ENCODE measurements at places on chromosomes 12 and 14. TPM values are rescaled to one million over a fixed set of nuclear protein-coding genes. Genes with fewer than 3 reads are reported as not detected.

PLA2G1B gene
- 0.89 TPM for total RNA-seq

LMBR1L gene
- 21.5 TPM for total RNA-seq

HOXC12 gene
- total RNA-seq, result not detected

CLEC6A gene
- total RNA-seq, result not detected

- H3K4me3 ChIP-seq, result no peak overlapping the region
- H3K27me3 ChIP-seq, result no peaks in the 10 kb centered on the region
- H3K27ac ChIP-seq, result no peak overlapping the region
- no peaks in the 10 kb centered on the region for H3K4me1 ChIP-seq
Observed at GRCh38 chr14:69828354-69828753, 31.3 kb upstream of the SLC10A1 start.

DNA sequence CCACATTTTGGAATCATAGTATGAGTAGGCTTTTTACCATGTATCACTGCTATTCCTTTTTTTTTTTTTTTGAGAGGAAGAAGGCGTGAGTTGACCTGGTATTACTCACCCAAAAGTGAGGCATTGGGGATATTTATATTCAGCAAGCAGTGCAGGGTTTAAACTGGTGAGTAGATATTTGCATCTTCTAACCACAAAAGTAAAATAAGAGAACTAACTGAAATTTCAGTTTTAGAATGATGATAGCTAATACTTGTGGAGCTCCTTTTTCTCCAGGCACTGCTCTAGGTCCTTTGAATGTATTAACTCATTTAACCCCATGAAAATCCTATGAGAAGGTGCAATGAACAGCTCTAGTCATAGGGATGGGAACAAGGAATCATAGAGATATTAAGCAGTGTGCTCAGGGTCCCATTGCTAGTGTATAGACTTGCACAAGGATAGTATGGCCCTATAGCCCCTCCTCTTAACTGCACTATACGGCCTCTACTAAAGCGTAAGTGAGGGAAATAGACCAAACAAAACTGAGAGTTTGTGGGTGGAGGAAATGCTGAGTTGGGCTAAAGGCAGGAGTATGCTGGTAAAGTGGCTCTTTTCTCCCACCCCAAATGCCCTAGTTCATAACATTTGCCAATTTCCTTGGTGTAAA lies 104.3 kb upstream of the MAX start:
- H3K36me3 ChIP-seq, result no peaks in the 10 kb centered on the region
- no peaks in the 10 kb centered on the region for H3K27me3 ChIP-seq
- no peaks in the 10 kb centered on the region for H3K4me1 ChIP-seq

- no peak overlapping the region for H3K4me3 ChIP-seq
- no peak for DNase-seq
- peaks cover 48% of the 10 kb centered on the region for H3K4me1 ChIP-seq
- H3K27me3 ChIP-seq, result no peaks in the 10 kb centered on the region
- peak overlapping the region; percentile 70 for H3K27ac ChIP-seq
Observed at GRCh38 chr12:101713930-101714329, 16.5 kb downstream of the CHPT1 start.

DNA sequence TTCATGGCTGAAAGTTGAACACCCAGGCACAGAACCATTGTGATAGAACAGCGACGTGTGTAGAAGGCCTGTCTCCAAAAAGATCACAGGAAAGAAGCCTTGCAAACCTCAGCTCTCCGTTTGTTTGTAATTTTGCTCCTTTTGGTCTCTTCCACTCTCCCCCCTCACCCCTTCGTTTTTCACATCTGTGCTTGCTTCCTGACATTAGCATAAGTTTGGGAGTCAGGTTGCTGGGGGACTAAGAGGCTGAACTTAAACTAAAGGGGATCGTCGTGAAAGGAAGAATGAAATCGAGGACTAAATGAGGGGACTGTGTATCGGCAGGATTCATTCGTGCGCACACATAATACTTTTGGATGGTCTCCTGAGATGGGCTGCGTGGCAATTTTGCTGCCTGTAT lies 200.6 kb downstream of the BCAT1 start:
- no peak overlapping the region for H3K27ac ChIP-seq
- H3K4me3 ChIP-seq, result no peak overlapping the region
- H3K4me1 ChIP-seq, result no peaks in the 10 kb centered on the region
- H3K27me3 ChIP-seq, result no peaks in the 10 kb centered on the region
- no peaks in the 10 kb centered on the region for H3K36me3 ChIP-seq

- no peak overlapping the region for H3K4me3 ChIP-seq
Observed at GRCh38 chr12:2306012-2306411, 253.2 kb downstream of the CACNA1C start.

GRCh38 chr12:6067152-6067916 lies 57.1 kb downstream of the VWF start:
- peaks cover 9% of the 10 kb centered on the region for H3K4me1 ChIP-seq
- H3K36me3 ChIP-seq, result peaks cover 6% of the 10 kb centered on the region
- H3K4me3 ChIP-seq, result no peak overlapping the region
- no peaks in the 10 kb centered on the region for H3K27me3 ChIP-seq
- peak overlapping the region; percentile 33 for H3K27ac ChIP-seq
- DNase-seq, result no peak

DNA sequence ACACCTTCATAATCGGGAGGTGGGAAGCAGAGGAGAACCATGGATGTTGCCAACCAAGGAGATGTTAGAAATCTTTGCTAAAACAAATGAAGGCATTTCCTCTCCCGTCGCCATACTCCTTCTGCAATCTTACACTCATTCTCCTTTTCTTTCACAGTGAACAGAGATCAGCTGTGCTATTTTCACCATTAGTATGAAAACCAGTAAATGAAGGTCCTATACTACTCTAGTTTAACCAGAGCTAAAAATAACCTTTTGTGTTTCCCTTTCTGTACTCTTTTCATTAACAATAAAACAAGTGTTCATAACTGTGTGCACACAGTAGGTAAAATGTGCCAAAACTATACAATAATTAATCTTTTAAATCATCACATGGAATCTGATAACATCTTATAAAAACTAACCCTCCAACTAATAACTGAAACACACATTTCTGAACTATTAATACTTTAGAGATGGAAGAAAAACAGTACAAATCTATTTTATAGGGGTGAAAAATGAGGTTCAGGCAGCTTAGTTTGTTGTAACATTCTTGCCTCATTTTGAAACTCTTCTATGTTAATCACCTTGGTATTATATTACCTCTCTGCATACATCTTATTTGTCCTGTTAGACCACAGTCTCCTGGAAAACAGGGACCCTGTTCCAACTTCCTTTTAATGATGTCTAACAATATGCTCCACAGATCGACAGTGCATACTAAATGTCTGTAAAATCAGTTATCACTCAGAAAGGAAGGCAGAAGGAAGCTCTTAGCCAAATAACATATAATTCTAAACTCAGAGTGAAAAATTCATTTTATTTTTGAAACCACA lies 69.5 kb downstream of the SPPL3 start:
- no peak overlapping the region for H3K4me3 ChIP-seq
- H3K27ac ChIP-seq, result peak overlapping the region; percentile 24
- DNase-seq, result no peak
- peaks cover 65% of the 10 kb centered on the region for H3K4me1 ChIP-seq

DNA sequence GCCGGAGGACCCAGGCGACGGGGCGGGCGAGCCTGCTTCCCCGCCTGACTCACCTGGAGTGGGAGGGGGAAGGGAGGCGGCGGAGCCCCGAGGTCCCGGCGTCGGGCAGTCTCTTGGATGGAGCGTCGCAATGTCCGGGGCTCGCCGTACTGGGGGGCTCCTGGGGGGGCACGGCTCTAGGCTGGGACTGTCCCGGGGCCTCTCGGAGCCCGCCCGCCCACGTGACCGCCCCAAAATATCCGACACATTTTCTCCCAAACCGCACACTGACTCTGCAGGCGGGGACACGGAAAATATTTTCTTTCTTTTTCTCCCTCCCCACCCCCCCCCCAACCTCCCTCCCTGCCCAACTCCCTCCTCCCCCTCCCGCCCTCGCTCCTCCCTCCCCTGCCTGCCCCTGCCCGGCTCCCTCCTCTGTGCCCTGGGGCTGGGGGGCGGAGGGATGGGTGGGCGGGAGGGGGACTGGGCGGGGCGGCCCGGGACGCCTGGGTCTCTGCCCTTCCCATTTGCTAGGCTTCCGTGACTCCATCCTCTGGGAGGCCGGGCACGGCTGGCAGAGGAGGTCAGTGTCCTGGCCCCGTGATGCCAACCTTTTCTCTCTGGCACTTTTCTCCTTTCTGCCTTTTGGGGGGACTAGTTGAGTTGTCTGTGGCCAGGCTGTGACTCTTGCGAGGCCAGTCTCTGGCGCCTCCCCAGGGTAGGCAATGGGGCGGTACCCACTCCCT lies at the start of gene RARG:
RARG (minus strand) TSS at position 289 of the 725 bp plus-strand sequence. CDS start 4,664 bp downstream, outside the sequence.
- H3K36me3 ChIP-seq, result no peaks in the 10 kb centered on the region
- peak within 1 kb of the TSS; percentile 76 for H3K27ac ChIP-seq
- peak within 1 kb of the TSS; percentile 64 for H3K4me3 ChIP-seq
- peaks cover 21% of the 10 kb centered on the region for H3K27me3 ChIP-seq
- peaks cover 33% of the 10 kb centered on the region for H3K4me1 ChIP-seq

- no peak for DNase-seq
- no peak overlapping the region for H3K27ac ChIP-seq
- H3K4me1 ChIP-seq, result no peaks in the 10 kb centered on the region
- peaks cover 22% of the 10 kb centered on the region for H3K27me3 ChIP-seq
- no peaks in the 10 kb centered on the region for H3K36me3 ChIP-seq
- no peak overlapping the region for H3K4me3 ChIP-seq
Observed at GRCh38 chr14:100818221-100818699, 7.7 kb upstream of the MEG3 start.

DNA sequence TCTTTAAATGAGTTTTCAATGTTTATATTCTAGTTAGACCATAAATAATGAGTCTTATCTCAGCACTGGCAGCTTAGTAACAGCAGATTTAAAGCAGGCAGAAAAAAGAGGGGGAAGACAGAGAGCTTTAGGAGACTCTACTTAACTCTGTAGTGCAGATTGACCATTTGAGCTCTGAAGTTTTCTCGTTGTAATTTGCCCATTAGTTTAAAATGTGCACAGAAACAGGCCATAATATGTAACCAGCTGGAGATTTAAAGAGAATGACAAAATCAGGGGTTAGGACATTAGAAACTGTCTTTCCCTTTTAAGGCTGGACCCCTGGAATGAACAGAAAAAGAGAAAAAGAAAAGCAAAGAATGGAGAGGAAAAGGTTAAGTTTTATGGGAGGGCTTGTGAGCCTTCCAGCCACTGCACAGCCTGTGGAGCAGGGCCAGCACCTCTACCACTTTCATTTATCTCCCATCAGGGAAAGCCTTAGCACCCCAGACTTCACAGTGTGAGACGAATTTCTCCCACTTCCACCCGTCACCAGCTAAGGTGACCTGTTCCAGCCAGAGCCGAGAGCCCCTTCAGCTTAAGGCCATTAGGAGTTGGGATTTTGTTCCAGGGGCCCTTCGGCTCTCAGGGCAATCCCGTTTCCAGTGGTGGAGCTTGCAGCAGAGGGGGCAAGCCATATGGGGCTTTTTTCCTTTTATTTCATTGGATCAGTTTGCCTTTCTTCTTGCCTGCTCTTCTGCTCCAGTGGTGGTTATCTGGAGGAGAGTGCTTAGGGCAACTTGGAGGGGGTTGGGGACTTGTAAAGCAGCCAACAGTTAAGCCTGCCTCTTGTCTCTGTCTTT lies 8.0 kb downstream of the IL22 start:
- DNase-seq, result no peak
- H3K4me3 ChIP-seq, result peak overlapping the region; percentile 18
- H3K27me3 ChIP-seq, result no peaks in the 10 kb centered on the region
- H3K4me1 ChIP-seq, result peaks cover 26% of the 10 kb centered on the region
- H3K36me3 ChIP-seq, result no peaks in the 10 kb centered on the region
- H3K27ac ChIP-seq, result no peak overlapping the region

DNA sequence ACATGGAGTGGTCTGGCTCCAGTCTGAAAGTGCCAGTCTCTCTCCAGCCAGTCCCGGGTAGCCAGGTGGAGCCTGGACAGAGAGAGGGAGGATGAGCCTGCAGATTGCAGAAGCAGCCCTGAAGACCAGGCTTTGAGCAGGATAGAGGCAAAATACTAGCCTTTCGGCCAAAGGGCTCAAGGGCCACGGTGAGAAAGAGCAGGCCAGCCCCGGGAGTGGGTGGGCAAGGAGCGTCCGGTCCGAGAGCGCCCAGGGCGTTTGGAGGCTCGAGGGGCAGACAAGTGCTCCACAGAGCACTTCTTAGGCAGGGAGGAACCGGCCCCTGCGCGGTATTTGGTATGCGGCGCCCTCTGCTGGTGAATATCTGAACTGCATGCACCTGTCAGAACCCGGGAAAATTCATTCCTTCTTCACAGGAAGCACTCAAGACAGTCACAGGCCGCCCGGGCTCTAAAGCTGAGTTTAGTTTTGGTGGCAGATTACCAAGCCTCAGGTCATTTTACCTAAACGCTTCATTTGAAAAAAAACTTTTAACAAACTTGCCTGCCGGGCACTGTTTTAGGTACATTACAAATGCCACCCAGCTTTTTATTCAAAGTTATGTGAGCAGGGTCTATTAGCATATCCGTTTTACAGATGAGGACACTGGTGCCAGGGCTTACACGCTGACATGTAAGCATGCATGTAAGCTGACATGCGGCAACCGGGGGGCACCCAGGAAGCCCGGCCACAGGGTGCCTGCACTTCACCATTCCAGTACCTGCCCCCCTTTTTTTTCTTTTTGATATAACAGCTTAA lies 21.0 kb upstream of the PSMC1 start:
- H3K4me3 ChIP-seq, result no peak overlapping the region
- no peaks in the 10 kb centered on the region for H3K4me1 ChIP-seq
- H3K27ac ChIP-seq, result no peak overlapping the region
- H3K27me3 ChIP-seq, result no peaks in the 10 kb centered on the region
- peak; percentile 33 for DNase-seq
- no peaks in the 10 kb centered on the region for H3K36me3 ChIP-seq

- no peaks in the 10 kb centered on the region for H3K4me1 ChIP-seq
- no peaks in the 10 kb centered on the region for H3K27me3 ChIP-seq
- no peak overlapping the region for H3K27ac ChIP-seq
- DNase-seq, result no peak
- no peaks in the 10 kb centered on the region for H3K36me3 ChIP-seq
- no peak overlapping the region for H3K4me3 ChIP-seq
Observed at GRCh38 chr14:93285044-93285443, 47.8 kb downstream of the BTBD7 start.

GRCh38 chr12:80954857-80955520 lies 17.3 kb upstream of the LIN7A start:
- no peaks in the 10 kb centered on the region for H3K27me3 ChIP-seq
- H3K36me3 ChIP-seq, result no peaks in the 10 kb centered on the region
- no peak overlapping the region for H3K27ac ChIP-seq
- H3K4me1 ChIP-seq, result no peaks in the 10 kb centered on the region
- no peak for DNase-seq
- H3K4me3 ChIP-seq, result no peak overlapping the region

DNA sequence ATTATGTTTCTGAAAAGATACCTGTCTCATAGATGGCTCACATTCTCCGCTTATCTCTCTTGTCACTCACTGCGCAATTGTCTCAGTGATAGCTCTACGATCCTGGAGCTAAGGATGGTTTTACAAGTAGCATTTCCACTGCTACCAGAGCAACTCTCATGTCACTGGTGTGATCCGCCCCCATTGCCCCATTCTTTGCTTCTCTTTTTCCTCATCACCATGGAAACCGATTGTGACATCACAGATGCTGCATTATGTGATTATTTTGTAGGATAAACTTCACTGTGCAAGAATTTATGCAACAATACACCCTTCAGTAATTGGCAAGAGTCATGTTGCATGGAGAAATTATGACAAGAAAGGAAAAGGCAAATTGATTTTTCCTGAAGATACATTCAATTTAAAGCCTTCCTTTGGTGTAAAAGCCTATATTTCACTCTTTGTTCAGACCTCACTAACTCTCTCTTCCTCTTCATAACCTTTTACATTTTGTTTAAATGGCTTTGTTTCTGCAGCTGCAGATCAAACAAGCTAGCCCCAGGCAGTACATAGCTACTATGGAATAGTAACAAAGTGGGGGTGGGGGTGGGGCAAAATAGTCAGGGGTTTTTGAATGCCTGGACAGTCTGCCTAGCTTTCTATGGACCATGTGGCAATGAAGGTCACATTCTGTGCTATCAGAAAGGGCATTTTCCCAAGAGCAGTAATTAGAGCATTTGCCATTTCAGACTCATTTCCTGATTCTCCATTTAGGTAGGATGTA lies 539.8 kb downstream of the NRXN3 start:
- no peaks in the 10 kb centered on the region for H3K27me3 ChIP-seq
- H3K36me3 ChIP-seq, result no peaks in the 10 kb centered on the region
- no peak for DNase-seq
- H3K4me1 ChIP-seq, result no peaks in the 10 kb centered on the region
- H3K4me3 ChIP-seq, result no peak overlapping the region

Data from heart right ventricle (tissue), 16 donors.